ENCODE measurements at places on chromosomes 4 and X.

DNA sequence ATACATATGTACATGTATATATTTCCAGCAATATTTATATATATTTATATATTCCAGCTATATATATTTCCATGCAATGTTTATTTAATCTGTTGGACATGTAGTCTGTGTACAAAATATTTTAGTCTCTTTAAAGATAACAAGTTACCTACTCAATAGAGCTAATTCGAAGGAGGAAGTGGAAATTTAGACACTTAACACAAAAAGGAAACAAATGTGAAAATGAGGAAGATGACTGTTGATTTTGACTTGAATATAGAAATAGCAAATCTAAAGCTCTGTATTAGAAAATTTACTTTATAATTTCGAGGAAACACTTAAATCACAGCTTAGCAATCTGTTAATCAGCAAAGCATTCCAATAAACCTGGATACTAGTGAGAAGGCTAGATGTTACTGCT, 1064.4 kb downstream of the PCDH7 start:
- H3K4me1 ChIP-seq = no peaks in the 10 kb centered on the region
- no peaks in the 10 kb centered on the region for H3K36me3 ChIP-seq
- no peak for DNase-seq
- no peak overlapping the region for H3K4me3 ChIP-seq
- H3K27ac ChIP-seq = no peak overlapping the region
- no peaks in the 10 kb centered on the region for H3K27me3 ChIP-seq

DNA sequence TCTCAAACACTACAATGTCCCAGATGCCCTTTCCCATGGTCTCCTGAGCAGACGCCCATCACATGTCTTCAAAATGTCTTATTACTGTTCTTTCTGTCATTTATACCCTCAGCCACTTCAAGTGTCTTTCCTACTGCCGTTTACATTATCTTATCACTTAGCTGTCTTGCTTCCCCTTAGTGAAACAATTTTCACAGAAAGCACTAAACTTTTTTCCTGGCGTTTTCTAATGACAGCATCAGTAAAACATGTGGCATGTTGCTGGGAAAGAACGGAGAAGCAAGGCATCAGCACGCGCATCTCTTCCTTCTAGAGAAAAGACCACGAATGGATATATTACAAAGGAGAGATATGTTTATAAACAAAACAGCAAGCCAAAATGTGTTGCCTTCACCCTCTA, 189.7 kb upstream of the SLIT2 start:
- no peak for DNase-seq
- no peaks in the 10 kb centered on the region for H3K27me3 ChIP-seq
- H3K4me3 ChIP-seq = no peak overlapping the region
- no peaks in the 10 kb centered on the region for H3K4me1 ChIP-seq

DNA sequence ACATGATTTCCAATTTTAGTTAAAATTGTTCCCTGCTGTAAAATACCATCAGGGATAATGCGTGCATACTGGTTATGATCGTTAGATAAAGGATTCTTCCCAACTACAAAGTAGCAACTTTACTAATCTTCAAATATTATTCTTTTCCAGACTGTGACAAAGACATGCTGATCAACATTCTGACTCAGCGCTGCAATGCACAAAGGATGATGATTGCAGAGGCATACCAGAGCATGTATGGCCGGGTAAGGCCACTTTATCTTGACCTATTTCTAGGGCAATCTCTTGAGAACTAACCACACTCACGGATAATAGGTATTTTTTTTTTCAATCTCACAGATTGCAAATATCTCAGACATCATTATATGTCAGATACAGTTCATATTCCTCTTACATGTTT, 47.0 kb downstream of the ANXA10 start:
- no peak overlapping the region for H3K4me3 ChIP-seq
- H3K4me1 ChIP-seq = no peaks in the 10 kb centered on the region
- no peak for DNase-seq
- no peaks in the 10 kb centered on the region for H3K36me3 ChIP-seq
- no peak overlapping the region for H3K27ac ChIP-seq

DNA sequence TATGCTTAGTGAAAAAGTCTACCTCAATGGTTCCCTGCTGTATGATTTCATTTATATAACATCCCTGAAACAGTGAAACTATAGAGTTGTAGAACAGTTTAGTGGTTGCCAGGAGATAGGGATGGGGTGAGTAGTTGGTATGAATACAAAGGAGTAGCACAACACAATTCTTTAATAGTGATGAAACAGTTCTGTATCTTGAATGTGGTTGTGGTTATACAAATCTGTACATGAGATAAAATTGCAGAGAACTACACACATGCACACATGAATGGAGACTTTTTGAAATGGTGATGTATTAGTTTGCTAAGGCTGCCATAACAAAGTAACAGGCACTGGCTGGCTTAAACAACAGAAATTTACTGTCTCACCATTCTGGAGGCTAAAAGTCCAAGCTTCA, 677.1 kb downstream of the ADGRL3 start:
- H3K27ac ChIP-seq = no peak overlapping the region
- no peaks in the 10 kb centered on the region for H3K4me1 ChIP-seq
- no peaks in the 10 kb centered on the region for H3K36me3 ChIP-seq
- H3K27me3 ChIP-seq = no peaks in the 10 kb centered on the region
- DNase-seq = no peak

GRCh38 chrX:8844157-8844556, 43.0 kb upstream of the FAM9A start:
- no peaks in the 10 kb centered on the region for H3K27me3 ChIP-seq
- DNase-seq = no peak
- H3K4me1 ChIP-seq = no peaks in the 10 kb centered on the region
- H3K36me3 ChIP-seq = no peaks in the 10 kb centered on the region
- H3K4me3 ChIP-seq = no peak overlapping the region

DNA sequence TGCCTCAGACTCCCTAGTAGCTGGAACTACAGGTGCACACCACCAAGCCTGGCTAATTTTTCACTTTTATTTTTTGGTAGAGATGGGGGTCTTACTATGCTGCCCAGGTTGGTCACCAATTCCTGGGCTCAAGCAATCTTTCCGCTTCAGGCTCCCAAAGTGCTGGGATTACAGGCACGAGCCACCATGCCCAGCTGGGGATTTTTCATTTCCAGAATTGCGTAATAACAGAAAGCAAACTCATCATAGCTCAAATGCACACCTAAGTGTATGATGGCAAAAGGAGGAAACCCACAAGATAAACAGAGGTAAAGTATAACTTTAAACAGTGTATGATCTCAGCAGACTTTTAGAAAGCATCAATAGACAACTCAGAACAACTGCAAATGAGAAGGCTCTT, 56.2 kb downstream of the TEX11 start:
- no peaks in the 10 kb centered on the region for H3K27me3 ChIP-seq
- no peaks in the 10 kb centered on the region for H3K36me3 ChIP-seq
- no peaks in the 10 kb centered on the region for H3K4me1 ChIP-seq
- no peak overlapping the region for H3K4me3 ChIP-seq
- H3K27ac ChIP-seq = no peak overlapping the region

All from kidney (tissue), 22 donors.